ENCODE measurements at places on chromosomes 16 and 17.

DNA sequence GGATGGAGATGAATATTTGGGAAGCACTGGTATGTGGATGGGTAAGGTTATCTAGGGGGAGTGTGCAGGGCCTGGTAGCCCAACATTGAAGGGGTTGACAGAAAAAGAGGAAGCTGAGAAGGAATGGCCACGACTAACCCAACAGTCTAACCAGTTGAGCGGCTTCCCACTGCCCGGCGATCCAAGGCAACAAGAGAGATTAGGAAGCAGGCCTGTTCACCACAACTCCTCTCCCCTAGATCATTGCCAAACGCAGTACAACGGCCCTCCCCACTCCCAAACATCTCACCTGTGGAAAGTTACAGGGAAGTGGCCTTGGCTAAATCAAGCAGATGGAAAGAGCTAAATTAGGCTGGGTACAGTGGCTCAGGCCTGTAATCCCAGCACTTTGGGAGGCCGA lies 11.2 kb upstream of the RANGRF start:
- no peak for DNase-seq

- no peak for DNase-seq
Observed at GRCh38 chr17:21291357-21291756, 6.8 kb downstream of the MAP2K3 start.

DNA sequence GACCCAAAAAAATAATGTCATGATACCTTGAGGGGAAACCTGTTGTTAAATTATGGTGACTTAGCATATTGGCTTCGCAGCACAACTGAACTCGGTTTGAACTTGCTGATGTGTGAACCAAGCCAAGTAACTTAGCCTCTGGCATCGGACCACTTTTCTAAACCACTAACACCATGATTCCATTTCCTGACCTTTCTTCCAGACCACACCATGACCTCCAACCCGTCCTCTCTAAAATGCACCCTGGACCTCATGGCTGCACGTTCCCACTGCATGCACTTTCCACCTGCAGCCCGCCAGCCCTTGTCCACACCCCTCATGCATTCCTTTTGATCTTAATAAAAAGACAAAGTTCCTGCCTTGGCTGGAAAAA lies 29.3 kb downstream of the DYNLRB2 start:
- peak; percentile 56 for DNase-seq

- no peak for DNase-seq
Observed at GRCh38 chr16:89200850-89201411, 594 bp upstream of the SLC22A31 start.

- DNase-seq, result no peak
Observed at GRCh38 chr16:23232806-23233205, 50.3 kb downstream of the SCNN1G start.

Data from urothelium cell line (cell line).